ENCODE measurements at places on chromosomes 3 and 15. TPM values are rescaled to one million over a fixed set of nuclear protein-coding genes. Genes with fewer than 3 reads are reported as not detected.

Gene PRRT3
- 0.92 TPM for total RNA-seq

- H3K36me3 ChIP-seq, result no peaks in the 10 kb centered on the region
- H3K4me1 ChIP-seq, result no peaks in the 10 kb centered on the region
- H3K4me3 ChIP-seq, result no peak overlapping the region
These were observed 228.0 kb upstream of the LRRFIP2 start for GRCh38 chr3:37402351-37402750.

DNA sequence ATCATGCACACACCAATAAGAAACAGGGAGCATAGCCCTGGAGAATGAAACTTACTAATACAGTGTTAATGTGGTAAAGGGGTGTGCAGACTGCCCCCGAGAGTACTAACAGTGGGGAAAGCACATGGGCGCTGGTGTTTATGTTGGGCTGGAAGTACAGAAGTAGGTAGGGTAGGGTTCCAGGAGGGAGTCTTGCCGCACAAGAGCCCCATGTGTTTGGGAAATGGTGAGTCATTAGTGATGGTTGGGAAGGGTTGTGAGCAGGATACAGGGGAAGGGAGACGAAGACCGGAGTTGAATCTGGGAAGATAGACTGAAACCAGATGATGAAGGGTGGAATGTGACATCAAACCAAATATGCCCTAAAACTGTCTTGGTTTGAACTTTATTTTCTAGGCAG, 117.1 kb downstream of the THSD4 start:
- H3K4me1 ChIP-seq, result no peaks in the 10 kb centered on the region
- H3K4me3 ChIP-seq, result no peak overlapping the region
- H3K27me3 ChIP-seq, result no peaks in the 10 kb centered on the region
- no peak overlapping the region for H3K27ac ChIP-seq

DNA sequence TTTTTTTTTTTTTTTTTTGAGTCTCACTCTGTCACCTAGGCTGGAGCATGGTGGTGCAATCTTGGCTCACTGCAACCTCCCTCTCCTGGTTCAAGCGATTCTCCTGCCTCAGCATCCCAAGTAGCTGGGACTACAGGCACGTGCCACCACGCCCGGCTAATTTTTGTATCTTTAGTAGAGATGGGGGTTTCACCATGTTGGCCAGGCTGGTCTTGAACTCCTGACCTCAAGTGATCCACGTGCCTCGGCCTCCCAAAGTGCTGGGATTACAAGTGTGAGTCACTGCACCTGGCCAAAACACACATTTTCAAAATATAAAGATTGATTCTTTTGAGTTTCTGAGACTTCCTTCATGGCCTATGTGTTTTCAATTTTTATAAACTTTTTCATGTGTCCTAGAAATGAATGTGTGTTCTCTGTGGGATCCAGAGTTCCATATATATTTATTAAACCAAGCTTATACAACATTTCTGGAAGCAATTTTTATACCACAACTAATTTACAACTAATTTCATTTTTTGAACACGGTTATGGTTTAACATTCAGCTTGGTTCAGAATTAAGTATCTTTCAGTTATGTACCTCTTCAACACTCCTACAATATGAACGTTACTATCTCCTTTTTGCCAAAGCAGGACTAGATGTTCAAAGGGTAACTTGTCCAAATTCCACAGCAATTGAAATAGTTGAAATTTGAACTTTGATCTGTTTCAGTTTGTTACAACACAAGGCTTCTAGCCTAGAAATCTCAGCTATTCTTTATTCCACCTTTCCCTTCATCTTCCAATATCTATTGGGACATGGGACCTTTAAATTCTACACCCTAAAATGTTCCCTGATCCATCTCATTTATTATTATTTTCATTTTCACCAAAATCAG, 1.5 kb downstream of the ACAD11 start:
- no peak overlapping the region for H3K27ac ChIP-seq
- H3K4me1 ChIP-seq, result peaks cover 47% of the 10 kb centered on the region
- H3K4me3 ChIP-seq, result no peak overlapping the region
- H3K27me3 ChIP-seq, result no peaks in the 10 kb centered on the region
- no peak for DNase-seq
- H3K36me3 ChIP-seq, result no peaks in the 10 kb centered on the region

- peaks cover 6% of the 10 kb centered on the region for H3K27me3 ChIP-seq
- no peaks in the 10 kb centered on the region for H3K4me1 ChIP-seq
These were observed 53.2 kb upstream of the TMC3 start for GRCh38 chr15:81427176-81427575.

Data from stomach (tissue), 19 donors.